ENCODE measurements at places on chromosomes 12 and 14. TPM values are rescaled to one million over a fixed set of nuclear protein-coding genes. Genes with fewer than 3 reads are reported as not detected.

EGLN3 gene
- total RNA-seq, result 12.0 TPM

ETFBKMT gene
- 2.1 TPM for total RNA-seq

CACNA2D4 gene
- total RNA-seq, result 2.0 TPM

ADAM20 gene
- 0.65 TPM for total RNA-seq

KRT77 gene
- not detected for total RNA-seq

GRIP1 gene
- 0.23 TPM for total RNA-seq

HCAR2 gene
- total RNA-seq, result 0.18 TPM

Data from Caco-2 (cell line).